Thoracic aorta (tissue), 2 donors: ENCODE measurements at places on chromosomes 1 and 21. TPM values are rescaled to one million over a fixed set of nuclear protein-coding genes. Genes with fewer than 3 reads are reported as not detected.

Gene RGS4
- total RNA-seq = 52.0 TPM

Gene LCE5A
- total RNA-seq = not detected

- no peak for DNase-seq
These were observed 68.3 kb upstream of the SPAG17 start for GRCh38 chr1:118253053-118253915.

- no peak for DNase-seq
These were observed 1216.1 kb upstream of the NCAM2 start for GRCh38 chr21:19781881-19782652.

Gene FMO2
- total RNA-seq = 292 TPM
